ENCODE measurements at places on chromosomes 7 and 10. TPM values are rescaled to one million over a fixed set of nuclear protein-coding genes. Genes with fewer than 3 reads are reported as not detected.

The GCK gene
- 6.7 TPM for total RNA-seq

The RGS10 gene
- 16.0 TPM for total RNA-seq

The AKR1D1 gene
- total RNA-seq: not detected

The LIPK gene
- 3.2 TPM for total RNA-seq

The C10orf62 gene
- 0.34 TPM for total RNA-seq

The INHBA gene
- 29.3 TPM for total RNA-seq

The SLC26A3 gene
- total RNA-seq: 4.7 TPM

The JCAD gene
- total RNA-seq: 11.0 TPM

The TAF3 gene
- total RNA-seq: 9.9 TPM

The NUTM2E gene
- 0.86 TPM for total RNA-seq

The TAS2R4 gene
- total RNA-seq: 1.00 TPM

The ABCB4 gene
- 1.00 TPM for total RNA-seq

The SLC16A12 gene
- total RNA-seq: 3.7 TPM

The APBB1IP gene
- 0.12 TPM for total RNA-seq

The ABCC2 gene
- 64.0 TPM for total RNA-seq

The CPXM2 gene
- total RNA-seq: 51.1 TPM

The LEP gene
- total RNA-seq: not detected

The LRRD1 gene
- 0.19 TPM for total RNA-seq

The TRIM24 gene
- 66.8 TPM for total RNA-seq
